ENCODE measurements at places on chromosomes 6 and 20.

GRCh38 chr20:11838076-11838636, 79.5 kb upstream of the BTBD3 start:
- DNase-seq, result no peak

- no peak for DNase-seq
Observed at GRCh38 chr6:144467172-144467762, 182.1 kb downstream of the UTRN start.

- no peak for DNase-seq
Observed at GRCh38 chr6:1082285-1082935, 229.5 kb upstream of the FOXQ1 start.

DNA sequence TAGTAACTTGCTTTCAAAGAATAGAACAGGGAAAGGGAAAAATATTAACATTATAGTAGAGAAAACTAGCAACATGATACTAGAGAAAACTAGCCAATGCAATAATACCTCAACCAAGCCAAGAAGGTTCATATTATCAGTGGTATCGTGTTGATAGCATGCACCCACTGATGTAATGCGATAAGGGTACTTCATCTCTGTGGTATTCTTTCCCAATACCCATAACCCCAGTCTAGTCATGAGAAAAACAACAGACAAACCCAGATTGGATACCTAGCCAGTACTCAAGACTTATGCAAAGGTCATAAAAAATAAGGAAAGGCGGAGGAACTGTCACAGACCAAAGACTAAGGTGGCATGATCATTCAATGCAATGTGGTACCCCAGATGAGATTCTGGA, 21.0 kb downstream of the BLOC1S5 start:
- no peak for DNase-seq

GRCh38 chr6:13920552-13920951, 4.2 kb upstream of the RNF182 start:
- no peak for DNase-seq

GRCh38 chr6:98036344-98036923, 753.4 kb upstream of the MMS22L start:
- DNase-seq, result no peak

- DNase-seq, result no peak
Observed at GRCh38 chr6:107732461-107732860, 91.7 kb downstream of the SCML4 start.

DNA sequence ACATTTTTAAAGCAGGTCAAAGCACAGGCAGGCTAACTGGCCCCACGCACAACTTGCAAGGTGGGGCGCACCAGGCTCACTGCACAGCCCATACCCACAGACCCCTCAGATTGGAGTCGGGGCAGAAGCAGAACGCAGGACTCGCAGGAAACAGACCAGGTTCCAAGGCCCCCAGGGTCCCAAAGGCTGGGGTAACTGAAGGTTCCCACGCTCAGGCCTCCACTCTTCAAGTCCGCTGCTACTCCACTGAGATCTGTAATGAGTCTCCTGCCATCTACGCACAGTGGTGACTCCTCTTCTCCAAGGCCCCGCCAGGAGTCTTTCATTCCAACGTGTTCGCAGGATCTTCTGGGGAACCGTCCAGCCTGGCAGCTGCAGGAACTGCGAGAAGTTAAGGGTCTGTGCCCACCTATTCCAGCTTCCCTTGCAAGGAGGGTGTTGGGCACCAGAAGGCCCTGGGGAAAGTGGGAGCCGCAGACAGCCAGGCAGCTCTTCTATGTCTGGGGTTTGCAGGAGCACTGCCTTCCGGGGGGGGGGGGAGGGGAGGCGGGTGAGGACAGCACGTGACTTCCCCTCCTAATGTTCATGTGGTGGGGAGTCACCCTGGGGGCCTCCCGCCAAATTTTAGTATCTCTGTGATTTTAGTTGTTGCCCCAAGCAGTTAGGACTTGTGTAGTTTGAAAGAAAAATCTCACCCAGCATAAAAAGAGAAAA, 2.0 kb upstream of the TAF4 start:
- no peak for DNase-seq

- no peak for DNase-seq
Observed at GRCh38 chr20:37657924-37658804, 35.7 kb upstream of the CTNNBL1 start.
